Urothelium cell line (cell line): ENCODE measurements at places on chromosomes 2 and 18.

DNA sequence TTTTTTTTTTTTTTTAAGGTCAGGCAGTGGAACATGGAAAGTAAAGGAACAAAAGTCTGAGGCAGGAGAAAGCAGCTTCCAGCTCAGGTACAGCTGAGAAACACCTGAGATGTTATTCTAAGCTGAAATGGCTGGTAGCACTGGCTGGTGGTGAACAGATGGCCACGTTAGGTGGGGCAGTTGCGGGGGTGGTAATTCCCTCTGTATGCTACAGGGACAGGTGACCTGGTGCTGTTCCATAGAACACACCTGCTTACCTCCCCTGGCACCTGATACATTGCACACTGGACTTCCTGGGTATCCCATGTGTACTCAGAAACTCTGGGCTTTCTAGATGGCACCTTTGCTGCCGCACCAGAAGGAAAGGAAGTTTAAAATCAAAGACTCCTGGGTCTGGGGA lies 333.3 kb downstream of the SLC8A1 start:
- DNase-seq = no peak

DNA sequence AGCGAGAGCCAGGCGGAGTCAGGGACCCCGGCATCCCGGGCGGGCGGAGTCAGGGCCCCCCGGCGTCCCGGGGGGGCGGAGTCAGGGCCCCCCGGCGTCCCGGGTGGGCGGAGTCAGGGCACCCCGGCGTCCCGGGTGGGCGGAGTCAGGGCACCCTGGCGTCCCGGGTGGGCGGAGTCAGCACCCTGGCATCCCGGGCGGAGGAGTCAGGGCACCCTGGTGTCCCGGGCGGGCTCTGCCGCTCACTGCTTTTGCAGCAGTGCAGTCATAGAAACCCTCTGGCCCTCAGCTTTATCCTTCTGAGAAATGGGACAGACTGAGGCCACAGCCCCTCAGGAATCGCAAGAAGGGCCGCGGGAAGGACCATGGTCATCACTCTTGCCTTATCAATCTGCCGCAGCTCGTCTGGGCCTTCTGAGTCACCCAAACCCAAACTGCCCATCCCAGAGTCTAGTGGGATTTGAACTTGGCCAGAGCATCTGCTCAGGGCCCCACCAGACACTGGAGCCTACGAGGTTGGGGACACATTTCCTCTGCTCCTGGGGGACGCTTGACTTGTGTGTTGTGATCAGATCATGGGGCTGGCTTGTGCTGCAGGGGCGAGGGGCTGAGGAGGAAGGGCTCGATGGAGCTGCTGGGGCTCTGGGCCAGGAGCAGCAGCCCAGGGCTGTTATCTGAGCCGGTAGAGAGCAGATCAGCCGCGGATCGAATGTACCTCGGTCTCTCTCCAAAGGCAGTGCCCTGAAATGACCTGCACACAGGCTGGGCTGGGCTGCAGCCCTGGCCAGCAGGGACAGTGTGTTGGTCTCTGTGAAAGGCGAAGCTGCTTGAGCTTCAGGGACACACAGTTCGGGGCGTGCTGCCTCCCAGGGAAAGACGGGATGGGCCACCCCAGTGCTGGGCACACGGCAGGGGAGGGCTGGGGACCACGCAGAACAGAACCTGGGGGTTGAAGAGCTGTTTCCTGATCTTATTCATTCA lies 290.1 kb upstream of the HDAC4 start:
- no peak for DNase-seq

DNA sequence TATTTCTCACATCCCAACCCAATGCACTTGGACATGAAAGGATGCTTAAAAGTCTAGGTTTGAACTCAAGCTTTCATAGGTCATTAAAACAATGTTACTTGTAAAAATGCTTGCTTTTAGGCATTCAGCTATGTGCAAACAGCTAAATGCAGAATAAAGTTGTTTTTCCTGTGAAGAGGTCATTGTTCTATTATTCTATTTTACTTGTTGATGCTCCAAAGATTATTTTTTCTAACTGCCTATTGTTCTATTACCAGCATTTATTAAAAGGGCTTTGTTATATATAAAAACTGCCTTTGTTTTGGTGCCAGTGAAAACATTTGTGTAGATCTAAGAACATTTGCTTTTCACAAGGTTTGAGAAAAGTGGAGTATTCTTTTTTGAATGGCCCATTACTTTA lies 49.4 kb downstream of the TMEM178A start:
- no peak for DNase-seq

DNA sequence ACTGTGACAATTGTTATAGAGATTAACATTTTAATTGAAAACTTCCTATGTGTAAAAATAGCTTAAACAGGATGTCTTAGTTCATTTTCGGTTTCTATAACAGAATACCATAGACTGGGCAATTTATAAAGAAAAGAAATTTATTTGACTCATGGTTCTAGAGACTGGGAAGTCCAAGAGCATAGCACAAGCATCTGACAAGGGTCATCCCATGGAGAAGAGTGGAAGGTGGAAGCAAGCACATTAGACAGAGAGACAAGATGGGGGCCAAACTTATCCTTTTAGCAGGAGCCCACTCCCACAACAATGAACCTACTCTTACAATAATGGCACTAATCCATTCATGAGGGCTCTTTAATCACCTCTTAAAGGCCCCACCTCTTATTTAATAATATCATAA lies 100.3 kb downstream of the FAM161A start:
- DNase-seq = no peak

GRCh38 chr2:12705230-12705629 lies 11.5 kb upstream of the TRIB2 start:
- DNase-seq = no peak

GRCh38 chr2:41657226-41657625 lies 390.6 kb upstream of the PKDCC start:
- DNase-seq = no peak

- peak; percentile 69 for DNase-seq
Measured at GRCh38 chr2:240205348-240205747, 64.9 kb upstream of the OTOS start.

DNA sequence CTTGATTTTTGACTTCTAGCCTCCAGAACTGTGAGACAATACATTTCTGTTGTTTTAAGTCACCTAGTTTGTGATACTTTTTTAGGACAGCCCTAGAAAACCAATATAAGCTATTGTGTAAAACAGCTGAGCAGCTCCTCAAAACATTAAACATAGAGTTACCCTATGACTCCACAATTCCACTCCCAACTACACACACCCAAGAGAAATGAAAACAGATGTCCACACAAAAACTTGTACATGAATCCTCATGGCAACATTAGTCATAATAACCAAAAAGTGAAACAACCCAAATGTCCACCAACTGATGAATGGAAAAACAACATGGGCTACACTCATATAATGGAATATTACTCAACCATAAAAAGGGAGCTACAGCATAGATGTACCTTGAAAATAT lies 32.6 kb downstream of the TNS1 start:
- no peak for DNase-seq

DNA sequence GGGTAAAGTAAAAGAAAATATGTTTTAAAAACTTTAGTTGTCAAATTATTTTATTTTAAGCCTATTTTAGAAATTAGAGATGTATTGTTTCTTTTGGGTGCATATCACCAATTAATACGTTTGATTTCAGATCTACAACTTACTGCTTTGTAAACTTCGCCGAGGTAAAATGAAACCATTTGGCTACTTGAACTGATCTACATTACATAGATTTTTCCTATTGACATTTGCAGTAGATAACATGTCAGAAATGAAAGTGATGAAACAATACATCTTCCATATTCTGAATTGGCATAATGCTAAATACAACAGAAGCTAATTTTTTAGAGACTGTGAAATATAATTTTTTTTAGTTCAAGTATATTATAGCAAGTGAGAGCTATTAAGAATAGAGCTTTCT lies 39.5 kb downstream of the GLS start:
- DNase-seq = no peak

DNA sequence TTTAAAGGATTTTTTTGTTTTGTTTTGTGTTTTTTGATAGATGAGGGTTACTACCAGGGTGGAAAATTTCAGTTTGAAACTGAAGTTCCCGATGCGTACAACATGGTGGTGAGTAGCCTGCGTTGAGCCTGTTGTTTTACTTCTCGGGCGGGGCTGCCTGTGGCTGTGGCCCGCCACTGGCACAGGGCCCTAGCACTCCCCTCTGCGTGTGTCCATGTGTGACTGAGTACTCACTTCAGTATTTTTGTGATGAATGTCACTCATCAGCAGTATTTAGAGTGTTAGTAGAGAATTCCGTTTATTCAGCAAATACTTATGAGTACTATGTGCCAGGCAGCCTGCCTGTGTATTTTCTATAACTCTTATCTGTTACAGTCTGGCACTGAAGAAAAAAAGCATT lies 44.3 kb upstream of the SCLY start:
- no peak for DNase-seq

- DNase-seq = no peak
Measured at GRCh38 chr18:21387886-21388285, 145.9 kb downstream of the GREB1L start.

- no peak for DNase-seq
Measured at GRCh38 chr2:201171259-201171814, 11.6 kb upstream of the CASP10 start.

- no peak for DNase-seq
Measured at GRCh38 chr18:8952769-8953760, 149.4 kb upstream of the NDUFV2 start.

- no peak for DNase-seq
Measured at GRCh38 chr18:22167471-22168241, 1.7 kb upstream of the GATA6 start.

GRCh38 chr18:45248240-45248903 lies 366.9 kb upstream of the SLC14A2 start:
- no peak for DNase-seq

GRCh38 chr2:188416367-188416766 lies 124.7 kb downstream of the GULP1 start:
- DNase-seq = no peak

DNA sequence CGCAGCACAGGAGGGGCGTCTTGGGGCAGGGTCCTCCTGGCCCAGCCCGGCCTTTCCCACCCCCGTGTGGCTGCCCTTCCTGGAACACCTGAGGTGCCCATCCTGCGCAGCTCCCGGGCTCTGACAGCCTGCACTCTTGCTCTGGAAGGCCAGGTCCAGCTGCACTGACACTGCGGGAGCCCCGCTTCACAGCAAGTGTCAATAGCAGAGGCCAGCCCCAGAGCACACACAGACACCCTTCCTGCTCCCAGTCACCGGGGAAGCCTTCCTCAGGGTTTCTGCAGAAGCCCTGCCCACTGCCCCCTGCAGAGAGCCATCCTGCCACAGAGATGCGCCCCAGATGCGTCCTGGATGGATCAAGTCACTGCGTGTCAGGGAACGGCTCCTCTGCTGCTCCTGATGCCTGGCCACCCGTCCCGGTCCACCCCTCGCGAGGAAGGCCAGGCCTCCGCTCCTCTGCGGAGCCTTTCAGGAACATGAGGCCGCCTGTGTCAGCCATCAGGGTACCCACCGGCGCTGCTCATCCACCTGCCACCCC lies 519.2 kb upstream of the MYT1L start:
- no peak for DNase-seq

GRCh38 chr18:79366177-79367094 lies 29.3 kb upstream of the NFATC1 start:
- no peak for DNase-seq

DNA sequence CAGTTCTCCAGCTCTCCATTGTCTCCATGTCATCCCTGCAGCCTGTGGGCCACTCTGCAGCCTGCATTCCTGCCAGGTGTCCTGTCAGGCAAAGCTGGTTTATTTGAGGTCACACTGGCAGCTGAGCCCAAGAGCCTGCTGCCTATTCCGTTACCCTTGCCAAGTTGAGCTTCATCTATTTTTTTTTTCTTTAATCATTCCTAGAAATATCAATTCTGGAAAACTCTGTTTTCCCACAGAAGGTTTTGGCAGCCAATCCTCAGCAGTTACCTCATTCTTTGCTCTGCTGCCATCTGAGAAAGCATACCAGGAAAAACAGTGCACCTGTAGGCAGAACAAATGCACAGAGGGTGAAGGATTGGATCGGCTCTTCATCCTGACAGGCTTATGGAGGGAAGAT lies 411.0 kb upstream of the ACVR2A start:
- DNase-seq = no peak

DNA sequence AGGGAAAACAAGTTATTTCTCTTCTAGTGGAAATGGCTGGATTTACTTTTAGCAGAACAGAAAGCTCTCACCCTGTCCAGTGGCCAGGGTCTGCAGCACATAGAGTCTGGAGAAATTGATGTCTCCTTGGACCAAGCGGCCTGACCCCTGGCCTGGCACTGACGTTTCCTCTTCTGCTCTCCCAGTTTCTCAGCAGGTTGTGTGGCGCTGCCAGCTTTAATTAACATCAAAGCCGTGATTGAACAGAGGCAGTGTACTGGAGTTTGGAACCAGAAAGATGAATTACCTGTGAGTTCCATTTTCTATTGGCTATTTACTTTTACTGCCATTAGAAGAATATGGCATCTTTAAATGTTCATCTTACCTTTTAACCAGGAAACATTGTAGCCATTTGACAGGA lies 20.9 kb downstream of the CD8A start:
- DNase-seq = no peak

GRCh38 chr2:204331988-204332387 lies 213.3 kb upstream of the PARD3B start:
- no peak for DNase-seq

DNA sequence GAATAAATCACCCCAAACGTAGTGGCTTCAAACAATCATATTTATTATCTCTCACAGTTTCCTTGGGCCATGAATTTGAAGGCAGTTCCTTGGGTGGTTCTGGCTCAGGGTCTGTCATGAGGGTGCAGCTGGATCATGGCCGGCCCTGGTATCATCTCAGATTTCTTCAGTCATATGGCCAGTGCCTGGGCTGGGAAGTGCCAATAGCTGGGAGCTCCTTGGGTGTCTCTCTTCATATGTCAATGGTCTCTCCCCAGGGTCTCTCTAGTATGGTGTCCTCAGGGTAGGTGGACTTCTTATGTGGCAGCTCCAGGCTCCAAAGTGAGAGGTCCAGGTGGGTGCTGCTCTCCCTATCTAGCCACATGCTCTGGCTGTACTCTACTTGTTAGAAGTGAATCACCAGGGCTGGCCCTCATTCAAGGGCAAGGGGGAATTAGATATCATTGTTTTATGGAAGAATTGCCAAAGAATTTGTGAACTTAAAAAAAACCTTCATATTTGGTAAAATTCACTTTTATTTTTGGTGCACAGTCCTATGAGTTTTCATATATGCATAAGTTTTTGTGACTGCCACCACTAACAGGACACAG lies 15.4 kb downstream of the FHOD3 start:
- DNase-seq = no peak

DNA sequence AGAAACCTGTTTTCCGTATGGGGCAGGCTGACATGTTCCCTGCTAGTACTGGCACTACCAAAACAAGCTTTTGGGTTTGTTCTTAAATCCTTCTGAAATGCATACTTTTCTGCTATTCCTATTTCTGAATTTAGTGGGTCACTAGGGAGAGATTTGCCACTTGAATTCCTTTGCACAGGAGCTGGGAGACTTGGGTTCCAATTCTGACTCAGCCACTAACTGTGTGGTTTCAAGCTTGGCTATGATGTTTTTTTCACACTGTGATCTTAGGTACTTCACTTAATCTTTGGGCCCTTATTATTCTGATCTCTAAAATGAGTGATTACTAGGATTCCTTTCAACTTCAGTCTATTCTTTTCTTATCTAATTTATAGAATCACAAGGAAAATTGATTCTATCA lies 105.5 kb downstream of the BCL11A start:
- no peak for DNase-seq

- no peak for DNase-seq
Measured at GRCh38 chr18:26546875-26547645, 1.3 kb downstream of the KCTD1 start.
